ENCODE measurements at places on chromosomes 7 and 10.
A peak's percentile ranks its signal among the peaks of the same experiment; 100 is the strongest.

DNA sequence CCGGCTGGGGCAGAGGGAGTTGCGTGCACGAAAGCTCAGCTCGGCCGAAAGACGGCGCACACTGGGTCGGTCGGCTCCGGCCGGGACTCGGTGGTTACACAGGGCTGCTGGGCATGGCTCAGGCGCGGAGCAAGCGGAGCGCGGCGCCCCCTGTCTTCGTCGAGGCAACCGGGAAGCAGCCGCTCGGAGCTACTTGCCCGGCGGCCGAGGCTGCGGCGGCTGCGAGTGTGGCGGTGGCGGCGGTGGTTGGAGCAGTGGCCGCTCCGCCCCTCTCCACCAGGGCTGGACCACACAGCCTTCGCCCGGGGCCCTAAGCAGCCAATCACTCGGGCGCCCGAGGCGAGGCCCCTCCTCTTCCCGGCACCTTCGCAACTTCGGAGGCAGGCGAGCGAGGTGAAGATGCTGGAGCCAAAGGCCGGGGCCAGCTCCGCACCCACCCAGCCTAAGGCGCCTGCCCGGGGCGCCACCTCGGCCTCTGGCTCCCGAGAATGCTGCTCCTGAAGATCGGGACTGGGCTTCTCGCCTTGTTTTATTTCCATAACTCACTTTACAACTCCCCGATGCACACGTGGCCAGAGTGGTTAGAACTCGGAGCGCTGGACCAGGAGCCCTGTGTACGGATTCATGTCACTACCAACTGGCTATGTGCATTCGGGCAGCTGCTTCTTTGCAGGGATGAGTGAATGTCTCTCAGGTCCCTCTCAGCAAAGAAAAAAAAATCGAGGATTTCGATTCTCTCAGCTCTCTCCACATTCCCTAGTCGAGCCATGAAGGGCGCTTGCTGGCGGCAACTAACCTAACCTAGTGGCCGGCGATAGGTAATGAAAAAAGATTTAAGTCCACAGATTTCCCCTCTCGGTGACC is at the start of gene TLL2:
Gene TLL2, minus strand, starts transcription at position 229 of the 864 bp plus-strand sequence. CDS start 241 bp downstream, outside the sequence.
- DNase-seq, result peak; percentile 31

GRCh38 chr10:37436357-37436756 is 311.0 kb downstream of the ANKRD30A start:
- DNase-seq, result no peak

GRCh38 chr7:139482122-139482521 is 1.4 kb downstream of the KLRG2 start:
- no peak for DNase-seq

DNA sequence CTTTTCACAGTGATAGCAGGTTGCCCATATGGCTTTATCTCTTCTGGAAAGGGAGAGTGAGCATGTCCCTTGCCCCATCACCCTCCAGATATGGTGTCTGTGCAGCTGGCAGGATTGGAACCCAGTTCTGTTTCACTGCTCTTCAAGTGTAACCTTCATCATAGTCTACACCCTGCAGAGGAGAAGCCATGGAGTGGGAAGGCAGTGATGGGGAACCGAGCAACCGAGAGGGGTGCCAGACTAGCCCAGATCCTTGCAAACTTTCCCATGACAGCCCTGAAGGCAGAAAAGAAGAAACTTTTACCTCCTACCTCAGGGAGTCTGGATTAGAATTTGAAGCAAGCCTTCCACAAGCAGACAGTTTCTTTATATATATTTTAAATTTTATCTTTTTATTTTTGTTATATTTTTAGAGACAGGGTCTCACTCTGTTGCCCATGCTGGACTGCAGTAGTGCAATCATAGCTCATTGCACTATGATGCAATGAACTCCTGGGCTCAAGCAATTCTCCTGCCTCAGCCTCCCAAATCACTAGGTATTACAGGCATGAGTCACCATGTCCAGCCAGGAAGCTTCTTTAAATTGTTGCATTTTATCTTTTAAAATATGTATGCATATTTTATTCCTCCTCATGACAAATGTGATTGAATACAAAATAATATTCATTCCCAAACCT is 133.3 kb downstream of the KCNMA1 start:
- no peak for DNase-seq

DNA sequence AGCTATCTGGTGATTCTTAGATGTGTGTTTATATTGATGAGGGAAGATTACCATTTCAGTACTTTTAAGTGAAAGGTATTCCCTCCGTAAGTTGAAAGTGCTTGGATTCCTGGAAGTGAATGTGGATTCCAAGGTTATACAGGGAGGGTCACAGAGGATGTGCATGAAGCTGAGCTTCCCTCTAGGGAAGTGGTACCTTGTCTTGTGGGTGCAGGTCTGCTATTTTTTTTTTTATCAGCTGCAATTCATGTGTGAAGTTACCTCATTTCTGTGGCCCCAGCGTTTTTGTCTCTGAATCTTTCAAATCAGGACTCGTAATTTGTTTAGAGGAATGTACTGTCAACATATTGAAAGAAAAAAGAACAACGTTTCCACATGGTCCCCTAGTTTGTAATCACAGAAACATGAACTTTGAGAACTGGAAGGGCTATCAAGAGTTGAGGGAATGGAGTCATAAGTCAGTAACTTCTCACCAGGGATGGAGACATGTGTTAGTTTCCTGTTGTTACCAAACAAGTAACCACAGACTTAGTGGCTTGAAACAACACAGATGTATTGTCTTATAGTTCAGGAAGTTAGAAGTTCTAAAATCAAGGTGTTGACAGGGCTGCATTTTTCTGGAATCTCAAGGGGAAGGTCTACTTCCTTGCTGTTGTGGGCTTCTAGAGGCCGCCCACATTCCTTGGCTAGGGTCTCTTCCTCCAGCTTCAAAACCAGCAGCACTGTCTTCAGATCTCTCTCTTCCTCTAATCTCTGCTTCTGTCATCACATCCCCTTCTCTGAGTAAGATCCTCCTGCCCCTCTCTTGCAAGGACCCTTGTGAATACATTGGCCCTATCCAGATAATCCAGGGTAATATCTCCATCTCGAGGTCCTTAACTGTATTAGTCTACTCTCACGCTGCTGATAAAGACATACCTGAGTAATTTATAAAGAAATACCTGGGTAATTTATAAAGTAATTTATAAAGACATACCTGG is 64.4 kb downstream of the RAB18 start:
- no peak for DNase-seq

- DNase-seq, result no peak
Measured at GRCh38 chr7:24731313-24731712, 26.0 kb downstream of the GSDME start.

GRCh38 chr10:12308736-12309375 is 40.5 kb upstream of the CAMK1D start:
- DNase-seq, result no peak

- no peak for DNase-seq
Measured at GRCh38 chr10:79315602-79315920, 31.7 kb upstream of the PPIF start.

DNA sequence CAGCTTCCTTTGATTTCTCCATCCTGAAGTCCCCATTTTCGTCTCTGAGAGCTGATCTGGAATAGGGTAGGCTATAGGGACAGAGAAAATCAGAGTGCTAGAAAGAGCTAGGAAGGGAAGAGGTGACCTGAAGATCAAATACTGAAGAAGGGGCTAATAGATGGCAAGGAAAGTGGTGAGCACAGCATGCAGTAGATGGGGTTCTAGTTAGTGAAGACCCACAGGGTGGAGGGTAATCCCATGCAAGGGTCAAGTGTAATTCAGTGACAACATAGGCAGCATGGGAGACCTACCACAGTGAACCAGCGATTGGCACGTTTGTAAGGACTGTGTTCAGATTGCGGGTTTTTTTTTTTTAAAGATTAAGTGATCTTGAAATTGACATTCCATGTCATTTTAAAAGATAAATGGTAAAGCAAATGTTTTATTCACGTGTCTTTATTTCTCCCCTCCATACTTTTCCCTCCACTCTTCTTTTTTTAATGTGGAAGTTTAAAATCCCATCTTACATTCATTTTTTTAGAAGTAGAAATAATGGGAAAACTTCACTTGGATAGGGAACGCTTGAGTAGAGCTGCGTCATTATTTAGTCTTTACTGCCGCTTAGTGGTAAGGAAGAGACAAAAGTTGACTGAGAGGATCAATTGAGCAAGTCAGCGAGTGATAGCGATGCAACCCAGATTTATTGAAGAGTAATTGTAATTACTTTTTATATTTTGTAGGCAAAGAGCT is 21.0 kb upstream of the ABI1 start:
- DNase-seq, result no peak

- no peak for DNase-seq
Measured at GRCh38 chr7:26101361-26102151, 50.4 kb upstream of the NFE2L3 start.

- DNase-seq, result no peak
Measured at GRCh38 chr7:1639532-1640175, 30.4 kb upstream of the ELFN1 start.

- DNase-seq, result no peak
Measured at GRCh38 chr10:637221-637620, 52.2 kb downstream of the DIP2C start.

DNA sequence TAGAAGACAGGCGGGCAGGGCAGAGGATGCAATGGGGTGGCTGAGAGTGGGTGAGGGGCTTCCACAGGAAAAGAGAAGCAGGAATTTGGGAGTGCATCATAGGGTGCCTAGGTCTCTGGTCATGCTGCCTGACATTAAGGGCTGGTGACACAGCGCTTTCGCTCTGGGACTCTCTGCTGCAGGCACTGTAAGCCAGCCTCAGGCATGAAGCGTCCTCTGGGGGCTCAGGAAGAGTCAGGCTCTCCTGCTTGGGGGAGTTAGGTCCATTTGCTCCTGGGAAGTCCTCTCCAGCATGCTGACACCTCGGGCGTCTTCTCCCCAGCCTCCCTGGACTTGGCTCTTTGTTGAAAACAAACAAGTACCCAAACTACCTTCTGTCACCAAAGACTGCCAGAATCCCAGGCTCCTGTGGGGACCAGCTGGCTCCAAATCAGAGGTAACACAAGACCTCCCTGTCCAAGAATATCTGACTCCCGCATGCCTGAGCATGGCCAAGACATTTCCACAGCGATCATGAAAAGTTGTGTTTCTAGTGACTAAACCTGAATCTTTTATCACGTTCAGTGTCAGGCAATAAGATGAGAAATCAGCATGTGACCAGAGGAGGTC is 55.4 kb downstream of the GPR26 start:
- DNase-seq, result no peak

GRCh38 chr7:15248514-15248913 is 313.3 kb downstream of the AGMO start:
- DNase-seq, result no peak

GRCh38 chr10:113030453-113030852 is 80.4 kb downstream of the TCF7L2 start:
- no peak for DNase-seq

GRCh38 chr10:78176320-78177317 is 143.0 kb downstream of the RPS24 start:
- DNase-seq, result no peak
